Tibial nerve (tissue), 4 donors: ENCODE measurements at places on chromosomes 3 and 15. TPM values are rescaled to one million over a fixed set of nuclear protein-coding genes. Genes with fewer than 3 reads are reported as not detected.

GRCh38 chr15:67715170-67715569 lies 110.1 kb upstream of the SKOR1 start:
- H3K4me1 ChIP-seq = no peaks in the 10 kb centered on the region
- DNase-seq = no peak
- no peak overlapping the region for H3K4me3 ChIP-seq

DNA sequence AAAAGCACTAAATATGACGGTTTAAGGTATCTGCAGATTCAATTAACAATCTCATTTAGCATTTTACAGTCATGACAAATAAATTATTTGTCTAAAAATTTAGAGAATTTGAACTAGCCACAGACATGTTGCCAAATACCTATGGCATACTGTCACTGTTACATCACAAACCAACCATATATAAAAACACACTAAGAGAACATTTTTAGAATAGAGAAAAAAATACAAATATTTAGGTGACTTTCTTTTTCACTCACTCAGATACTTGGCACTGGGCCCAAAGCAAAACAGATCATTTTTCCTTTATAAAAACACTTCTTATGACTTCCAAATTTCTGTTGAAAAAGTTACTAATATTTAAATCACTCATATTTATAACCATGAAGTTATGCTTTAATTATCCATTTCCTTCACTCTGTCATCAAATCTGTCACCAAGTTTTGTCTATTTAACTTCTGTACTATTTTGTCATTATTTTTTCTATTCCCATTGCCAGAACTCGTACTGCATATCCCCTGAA lies 644.7 kb downstream of the OTOL1 start:
- no peaks in the 10 kb centered on the region for H3K36me3 ChIP-seq
- H3K27me3 ChIP-seq = no peaks in the 10 kb centered on the region
- H3K4me1 ChIP-seq = no peaks in the 10 kb centered on the region

GRCh38 chr15:70114221-70114620 lies 16.5 kb upstream of the TLE3 start:
- no peak for DNase-seq
- H3K36me3 ChIP-seq = no peaks in the 10 kb centered on the region
- no peak overlapping the region for H3K27ac ChIP-seq
- no peak overlapping the region for H3K4me3 ChIP-seq
- H3K4me1 ChIP-seq = peaks cover 8% of the 10 kb centered on the region

DNA sequence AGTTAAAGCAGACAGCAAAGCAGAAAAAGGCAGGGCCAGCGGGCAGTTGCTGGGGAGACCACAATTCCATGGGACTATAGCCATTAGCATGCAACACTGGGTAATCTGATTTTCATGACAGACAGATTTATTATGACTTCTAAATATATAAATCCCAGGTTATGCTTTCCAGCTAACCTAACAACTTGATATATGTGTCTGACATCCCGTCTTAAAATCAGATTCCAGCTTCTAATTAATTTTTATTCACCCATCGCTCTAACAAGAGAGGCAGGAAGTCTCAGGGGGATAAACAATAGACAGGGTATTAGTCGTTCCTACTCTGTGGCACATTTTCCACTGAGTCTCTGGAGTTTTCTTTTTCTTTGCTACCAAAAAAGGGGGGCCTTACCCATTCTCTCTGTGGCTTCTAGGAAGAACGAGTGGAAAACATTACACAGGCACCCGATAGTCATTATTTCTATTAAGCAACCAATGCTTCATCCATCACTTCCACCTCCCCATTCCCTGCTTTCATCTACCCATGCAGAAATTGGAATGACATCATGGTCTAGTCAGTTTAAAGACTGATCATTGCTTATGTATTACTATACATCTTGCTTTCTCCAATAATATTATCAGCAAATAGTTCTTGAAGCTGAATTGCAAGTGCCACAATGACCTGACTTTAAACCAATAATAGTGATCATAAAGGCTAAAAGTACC lies 173.1 kb downstream of the FHIT start:
- no peak overlapping the region for H3K4me3 ChIP-seq
- no peak for DNase-seq
- no peaks in the 10 kb centered on the region for H3K4me1 ChIP-seq
- H3K36me3 ChIP-seq = no peaks in the 10 kb centered on the region
- H3K27me3 ChIP-seq = no peaks in the 10 kb centered on the region

DNA sequence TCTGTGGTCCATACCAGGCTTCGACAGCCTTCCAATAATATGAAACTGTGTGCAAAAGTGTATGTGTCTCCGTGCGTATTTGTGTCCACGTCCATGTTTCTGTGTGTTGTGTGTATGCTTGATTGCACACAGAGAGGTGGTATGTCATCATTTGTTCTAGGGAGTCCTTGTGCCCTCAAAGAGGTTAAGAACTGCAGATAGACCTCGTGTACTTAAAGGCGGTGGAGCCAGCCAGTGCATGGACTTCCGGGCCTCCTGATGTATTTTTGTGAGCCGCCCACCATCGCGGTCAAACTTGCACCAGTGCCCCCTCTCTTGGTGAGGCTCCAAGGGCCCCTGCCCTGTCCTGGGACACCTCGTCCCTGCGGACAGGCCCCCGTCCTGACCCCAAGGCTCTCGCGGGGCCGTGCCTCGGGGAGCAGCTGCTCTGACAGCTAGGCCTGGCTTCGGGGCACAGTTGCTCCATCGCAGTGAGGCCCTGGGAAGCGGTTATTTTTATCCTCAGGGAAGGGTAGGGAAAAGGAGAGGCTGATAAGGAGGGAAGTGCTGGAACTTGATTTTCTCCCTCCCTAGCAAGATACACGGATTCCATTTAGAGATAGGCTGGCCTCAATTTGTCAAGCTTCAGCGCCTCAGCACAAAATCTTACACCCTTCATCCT lies 1.2 kb upstream of the RYK start:
- H3K4me3 ChIP-seq = peak overlapping the region; percentile 69
- H3K27me3 ChIP-seq = no peaks in the 10 kb centered on the region
- no peak overlapping the region for H3K27ac ChIP-seq
- DNase-seq = no peak

GRCh38 chr3:79490165-79491028 lies 277.4 kb downstream of the ROBO1 start:
- H3K4me1 ChIP-seq = peaks cover 19% of the 10 kb centered on the region
- no peak for DNase-seq
- H3K27me3 ChIP-seq = no peaks in the 10 kb centered on the region
- no peak overlapping the region for H3K27ac ChIP-seq

DNA sequence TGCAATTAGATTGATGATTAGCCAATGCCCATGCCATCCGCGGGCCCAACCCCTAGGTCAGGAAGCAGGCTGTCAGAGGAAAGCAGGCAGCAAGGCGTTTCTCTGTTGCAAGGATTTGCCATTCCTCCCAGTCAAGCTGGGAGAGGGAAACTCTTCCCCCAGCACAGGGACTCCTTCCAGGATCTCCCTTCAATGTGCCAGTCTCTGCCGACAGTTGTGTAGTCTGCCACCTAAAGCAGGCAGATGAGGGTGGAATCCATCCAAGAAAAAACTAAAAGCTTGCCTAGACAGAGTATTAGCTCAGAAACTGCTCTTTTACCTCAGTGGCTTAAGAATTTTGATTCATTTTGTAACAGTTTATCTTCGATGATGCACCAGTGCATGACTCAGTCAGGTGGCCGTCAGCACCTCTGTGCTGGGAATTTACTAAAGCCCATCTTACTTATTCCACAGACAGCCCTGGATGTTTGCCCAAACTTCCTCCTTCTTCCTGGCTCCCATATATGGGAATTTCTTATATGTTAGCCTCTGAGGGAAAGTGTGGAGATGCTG lies 501.5 kb upstream of the THBS1 start:
- no peaks in the 10 kb centered on the region for H3K4me1 ChIP-seq
- H3K4me3 ChIP-seq = no peak overlapping the region
- no peak for DNase-seq
- H3K36me3 ChIP-seq = no peaks in the 10 kb centered on the region

- no peaks in the 10 kb centered on the region for H3K4me1 ChIP-seq
- H3K36me3 ChIP-seq = no peaks in the 10 kb centered on the region
- no peak for DNase-seq
- H3K27ac ChIP-seq = no peak overlapping the region
- no peaks in the 10 kb centered on the region for H3K27me3 ChIP-seq
- no peak overlapping the region for H3K4me3 ChIP-seq
Measured at GRCh38 chr3:105022813-105023212, 343.9 kb upstream of the ALCAM start.

GRCh38 chr3:197111685-197112084 lies 82.1 kb upstream of the MELTF start:
- H3K4me1 ChIP-seq = no peaks in the 10 kb centered on the region

DNA sequence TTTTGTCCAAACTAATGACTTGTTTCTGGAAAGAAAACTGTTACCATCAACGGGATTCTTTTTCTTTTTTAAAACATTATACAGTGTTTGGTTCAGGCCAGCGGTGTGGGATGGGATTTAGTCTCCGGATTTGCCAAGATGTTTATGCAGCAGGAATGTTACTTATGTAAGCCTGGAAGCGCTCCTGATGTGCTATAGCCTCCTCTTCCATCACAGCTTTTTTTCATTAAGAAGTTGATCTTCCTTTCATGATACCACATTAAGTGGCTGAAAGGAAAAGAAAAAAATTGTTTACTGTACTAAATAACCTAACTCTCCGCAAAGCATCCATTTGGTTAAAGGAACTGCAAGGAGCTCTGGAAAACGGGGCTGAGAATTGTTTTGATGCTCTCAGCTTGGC lies 120.5 kb upstream of the ALDH1A3 start:
- DNase-seq = no peak
- no peak overlapping the region for H3K27ac ChIP-seq
- no peaks in the 10 kb centered on the region for H3K4me1 ChIP-seq
- no peak overlapping the region for H3K4me3 ChIP-seq

- H3K27me3 ChIP-seq = no peaks in the 10 kb centered on the region
- no peak overlapping the region for H3K4me3 ChIP-seq
- DNase-seq = no peak
- H3K4me1 ChIP-seq = no peaks in the 10 kb centered on the region
Measured at GRCh38 chr15:44569316-44569715, 32.4 kb downstream of the EIF3J start.

GRCh38 chr15:89023311-89023961 lies 64.8 kb upstream of the ABHD2 start:
- no peaks in the 10 kb centered on the region for H3K27me3 ChIP-seq
- H3K27ac ChIP-seq = no peak overlapping the region
- H3K36me3 ChIP-seq = no peaks in the 10 kb centered on the region
- H3K4me1 ChIP-seq = no peaks in the 10 kb centered on the region

GRCh38 chr15:95439922-95440376 lies 890.6 kb upstream of the NR2F2 start:
- H3K27ac ChIP-seq = peak overlapping the region; percentile 92
- no peak for DNase-seq
- peaks cover 3% of the 10 kb centered on the region for H3K4me1 ChIP-seq
- no peaks in the 10 kb centered on the region for H3K27me3 ChIP-seq

DNA sequence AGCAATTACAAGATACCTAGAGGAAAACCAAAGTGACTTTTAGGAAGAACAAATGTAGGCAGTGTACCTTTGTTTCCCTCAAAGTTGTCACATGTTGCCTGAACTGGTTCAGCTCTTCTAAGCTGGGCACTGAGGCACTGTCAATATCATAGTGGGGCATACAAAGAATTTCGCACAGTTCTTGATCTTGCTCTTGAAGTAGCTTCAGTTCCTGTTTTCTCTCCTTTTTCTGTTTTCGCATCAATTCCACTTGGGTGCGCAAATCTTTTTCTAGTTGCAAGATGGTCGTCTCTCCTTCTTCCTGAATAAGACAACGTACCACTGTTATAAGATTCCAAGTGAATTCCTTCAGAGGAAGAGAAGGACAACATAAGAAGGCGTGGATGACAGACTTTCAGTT lies 12.7 kb downstream of the PRC1 start:
- DNase-seq = no peak
- no peaks in the 10 kb centered on the region for H3K4me1 ChIP-seq
- no peak overlapping the region for H3K4me3 ChIP-seq

GRCh38 chr3:20322085-20322484 lies 136.1 kb upstream of the SGO1 start:
- H3K27ac ChIP-seq = no peak overlapping the region
- no peak for DNase-seq
- H3K27me3 ChIP-seq = no peaks in the 10 kb centered on the region
- H3K4me3 ChIP-seq = no peak overlapping the region

- no peak overlapping the region for H3K27ac ChIP-seq
- no peaks in the 10 kb centered on the region for H3K36me3 ChIP-seq
- H3K4me1 ChIP-seq = no peaks in the 10 kb centered on the region
- H3K4me3 ChIP-seq = no peak overlapping the region
- H3K27me3 ChIP-seq = no peaks in the 10 kb centered on the region
Measured at GRCh38 chr3:121974601-121975111, 47.4 kb downstream of the ILDR1 start.

GRCh38 chr15:68405378-68406250 lies 26.3 kb downstream of the ITGA11 start:
- H3K27ac ChIP-seq = no peak overlapping the region
- no peaks in the 10 kb centered on the region for H3K4me1 ChIP-seq
- no peaks in the 10 kb centered on the region for H3K27me3 ChIP-seq
- H3K4me3 ChIP-seq = no peak overlapping the region
- no peaks in the 10 kb centered on the region for H3K36me3 ChIP-seq
- DNase-seq = no peak

GRCh38 chr15:57235873-57236272 lies 140.4 kb upstream of the CGNL1 start:
- no peaks in the 10 kb centered on the region for H3K27me3 ChIP-seq
- DNase-seq = no peak
- no peak overlapping the region for H3K27ac ChIP-seq
- H3K4me3 ChIP-seq = no peak overlapping the region
- H3K4me1 ChIP-seq = no peaks in the 10 kb centered on the region

- H3K27ac ChIP-seq = no peak overlapping the region
- H3K4me1 ChIP-seq = no peaks in the 10 kb centered on the region
- peaks cover 3% of the 10 kb centered on the region for H3K36me3 ChIP-seq
- no peaks in the 10 kb centered on the region for H3K27me3 ChIP-seq
- no peak for DNase-seq
Measured at GRCh38 chr3:196397941-196398340, 34.3 kb downstream of the UBXN7 start.

DNA sequence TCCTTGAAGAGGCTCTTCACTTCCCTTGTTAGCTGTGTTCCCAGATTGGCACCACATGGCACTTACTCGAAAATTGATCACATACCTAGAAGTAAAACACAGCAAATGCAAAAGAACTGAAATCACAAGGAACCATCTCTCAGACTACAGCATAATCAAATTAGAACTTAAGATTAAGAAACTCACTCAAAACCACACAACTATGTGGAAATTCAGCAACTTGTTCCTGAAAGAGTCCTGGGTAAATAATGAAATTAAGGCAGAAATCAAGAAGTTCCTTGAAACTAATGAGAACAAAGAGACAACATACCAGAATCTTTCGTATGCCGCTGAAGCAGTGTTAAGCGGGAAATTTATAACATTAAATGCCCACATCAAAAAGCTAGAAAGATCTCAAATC lies 566.3 kb upstream of the TGFBR2 start:
- DNase-seq = no peak
- H3K4me3 ChIP-seq = no peak overlapping the region
- H3K27me3 ChIP-seq = no peaks in the 10 kb centered on the region
- no peaks in the 10 kb centered on the region for H3K36me3 ChIP-seq

- DNase-seq = no peak
- no peak overlapping the region for H3K27ac ChIP-seq
- no peaks in the 10 kb centered on the region for H3K36me3 ChIP-seq
Measured at GRCh38 chr3:27623085-27623753, 98.9 kb downstream of the EOMES start.

Gene MGLL
- 96.6 TPM for total RNA-seq

Gene NR1I2
- not detected for total RNA-seq

Gene SLC7A14
- total RNA-seq = 0.44 TPM

Gene SH3BP5
- total RNA-seq = 108 TPM

Gene GPR62
- total RNA-seq = 1.0 TPM

Gene CD276
- 93.3 TPM for total RNA-seq

Gene ZXDC
- 70.0 TPM for total RNA-seq

Gene CHRM5
- 0.44 TPM for total RNA-seq

Gene RNF111
- 19.0 TPM for total RNA-seq

Gene ATP8B4
- total RNA-seq = 14.4 TPM

Gene SPTSSB
- total RNA-seq = 0.63 TPM
